ENCODE measurements at places on chromosomes 3 and 15.

- DNase-seq, result no peak
These were observed 98.4 kb downstream of the SLC49A4 start for GRCh38 chr3:122893282-122893681.

DNA sequence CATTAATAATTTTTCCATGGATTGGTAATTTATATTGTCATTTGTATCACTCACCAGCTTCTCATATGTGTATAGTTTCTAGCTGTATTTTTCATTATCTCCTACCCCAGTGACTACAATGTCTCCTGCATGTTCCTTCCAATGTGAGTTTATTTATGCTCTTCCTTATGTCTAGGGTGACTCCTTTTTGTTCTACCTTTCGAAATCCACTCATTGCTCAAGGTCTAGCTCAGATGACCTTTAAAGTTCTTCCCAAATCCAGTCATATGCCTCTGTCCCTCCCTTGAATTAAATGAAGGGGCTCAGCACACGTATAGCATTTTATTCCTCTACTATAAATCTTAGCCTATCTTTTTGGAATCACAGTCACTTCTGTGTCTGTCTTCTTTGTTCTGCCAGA, 53.0 kb downstream of the TMEM45A start:
- DNase-seq, result no peak

- no peak for DNase-seq
These were observed 163.3 kb downstream of the CDIN1 start for GRCh38 chr15:36742696-36743095.

GRCh38 chr3:51671734-51672475, 853 bp downstream of the TEX264 start:
- DNase-seq, result no peak

DNA sequence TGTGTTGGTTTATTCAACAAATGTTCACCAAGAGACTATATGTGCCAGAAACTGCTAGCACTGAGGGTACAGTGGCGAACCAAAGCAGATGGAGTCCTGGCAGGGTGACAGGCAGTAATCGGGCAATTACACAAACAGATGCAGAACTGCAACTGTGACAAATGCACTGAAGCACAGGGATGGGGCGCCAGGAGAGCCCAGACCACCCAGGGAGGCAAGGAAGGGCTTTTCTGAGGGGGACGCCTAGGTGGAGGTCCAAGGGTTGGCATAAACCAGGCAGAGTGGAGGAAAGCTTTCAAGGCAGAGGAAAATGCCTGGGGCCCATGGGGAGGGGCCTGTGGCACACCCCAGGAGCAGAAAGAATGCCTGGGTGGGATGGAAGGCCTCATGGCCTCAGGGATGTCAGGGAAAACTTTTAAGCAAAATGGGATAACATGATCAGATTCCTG, 5.5 kb downstream of the DIS3L start:
- DNase-seq, result no peak

GRCh38 chr3:111539351-111540331, 2.4 kb upstream of the CD96 start:
- peak; percentile 60 for DNase-seq

DNA sequence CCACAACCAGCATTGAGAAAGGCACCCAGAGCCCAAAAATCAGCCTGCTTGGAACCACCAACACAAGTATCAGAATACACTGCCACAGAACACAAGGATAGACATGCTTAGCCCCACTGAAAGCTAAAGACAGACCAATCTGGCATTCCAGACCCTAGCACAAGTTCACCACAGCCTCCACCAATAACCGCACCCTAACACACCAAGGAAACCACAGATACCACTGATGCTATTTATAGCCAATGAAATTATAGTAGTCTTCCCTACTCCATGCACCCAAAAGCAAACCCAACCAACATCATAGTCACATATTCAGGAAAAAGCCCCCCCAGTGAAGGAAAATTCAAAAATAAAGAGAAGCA, 83.9 kb upstream of the STT3B start:
- DNase-seq, result no peak

DNA sequence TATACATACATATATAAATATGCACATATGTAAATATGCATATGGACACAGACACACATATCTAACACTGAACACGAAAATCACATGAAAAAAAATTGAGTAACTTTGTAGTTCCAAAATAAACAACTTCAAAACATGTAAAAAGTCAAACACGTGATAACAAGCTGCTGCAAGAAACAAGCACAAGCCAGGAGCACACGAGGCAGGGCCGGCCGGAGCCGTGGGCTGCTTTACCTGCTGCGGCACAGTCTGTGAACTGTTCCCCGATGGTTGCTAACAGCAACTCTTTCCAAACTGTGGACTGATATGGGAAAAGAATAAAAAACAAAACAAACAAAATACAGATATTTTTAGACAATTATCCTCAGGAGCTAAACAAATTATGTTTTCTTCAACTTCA, 31.6 kb downstream of the EIF4E3 start:
- no peak for DNase-seq

DNA sequence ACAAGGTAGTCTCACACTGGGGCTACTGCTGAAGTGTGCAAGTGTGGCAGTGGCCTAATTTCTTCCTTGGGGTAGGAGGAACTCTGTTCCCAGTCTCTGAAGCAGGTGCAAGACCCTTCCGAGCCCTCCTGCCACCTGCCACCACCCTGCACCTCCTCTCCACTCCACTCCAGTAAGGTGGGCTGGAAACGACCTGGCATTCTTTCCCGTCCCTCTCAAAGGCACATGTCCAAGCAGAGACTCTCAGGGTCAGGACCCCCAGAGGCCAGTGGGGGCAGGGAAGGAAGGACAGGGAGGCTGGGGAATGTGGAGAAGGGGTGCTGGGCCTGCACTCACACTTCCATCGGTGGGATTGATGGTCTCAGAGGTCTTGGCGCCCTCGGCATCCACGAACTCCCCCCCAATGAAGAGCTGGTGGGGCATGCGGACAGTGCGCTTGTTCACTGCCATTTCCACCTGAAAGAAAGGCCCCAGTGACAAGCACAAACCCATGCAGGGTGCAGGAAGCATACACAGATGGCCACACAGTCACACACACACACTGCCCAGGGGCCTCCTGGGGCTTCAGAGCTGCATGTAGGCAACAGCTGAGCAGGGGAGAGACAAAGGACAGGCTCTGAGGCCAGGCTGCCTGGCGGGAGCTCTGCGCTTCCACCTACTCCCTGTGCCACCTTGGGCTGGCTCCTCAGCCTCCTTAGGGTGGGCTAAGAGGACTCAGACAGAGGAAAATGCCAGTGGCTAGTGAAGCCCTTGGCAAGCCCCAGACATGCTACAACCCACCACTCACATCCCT, 43.8 kb downstream of the ALDH1L1 start:
- no peak for DNase-seq

DNA sequence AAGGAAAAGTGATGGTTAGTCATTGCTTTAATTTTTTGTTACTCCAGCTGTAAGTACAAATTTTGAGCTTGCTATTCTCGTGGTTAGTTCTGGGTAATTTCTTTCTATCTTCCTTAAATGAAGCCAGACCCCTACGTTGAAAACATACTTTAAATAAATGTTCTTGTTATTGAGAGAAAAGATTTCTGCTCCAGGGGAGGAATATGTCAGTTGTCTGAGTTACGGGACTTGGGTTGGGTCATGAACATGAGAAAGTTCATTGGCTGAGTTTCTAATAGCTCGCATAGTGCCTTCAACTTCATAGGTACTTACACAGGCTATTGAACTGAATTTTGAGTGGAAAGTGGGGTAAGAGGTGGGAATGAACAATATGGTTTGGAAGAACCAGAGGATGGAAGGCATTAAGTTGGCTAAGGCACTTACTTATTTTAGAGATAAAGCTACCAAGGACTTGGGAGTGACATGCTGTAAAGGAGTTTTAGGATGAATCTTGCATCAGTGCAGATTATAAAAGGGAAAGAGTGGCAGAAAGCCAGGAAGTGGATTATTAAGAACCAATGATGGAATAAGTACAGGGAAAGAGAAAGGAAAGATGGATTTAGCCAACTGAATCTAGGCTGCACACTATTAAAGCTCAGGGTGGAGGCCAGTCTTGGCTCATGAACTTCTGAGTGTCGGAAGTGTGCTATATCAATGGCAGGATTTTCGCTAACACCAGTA, 1.4 kb downstream of the RPSA start:
- no peak for DNase-seq

- no peak for DNase-seq
These were observed 34.1 kb downstream of the ATP8B4 start for GRCh38 chr15:50084932-50085331.

DNA sequence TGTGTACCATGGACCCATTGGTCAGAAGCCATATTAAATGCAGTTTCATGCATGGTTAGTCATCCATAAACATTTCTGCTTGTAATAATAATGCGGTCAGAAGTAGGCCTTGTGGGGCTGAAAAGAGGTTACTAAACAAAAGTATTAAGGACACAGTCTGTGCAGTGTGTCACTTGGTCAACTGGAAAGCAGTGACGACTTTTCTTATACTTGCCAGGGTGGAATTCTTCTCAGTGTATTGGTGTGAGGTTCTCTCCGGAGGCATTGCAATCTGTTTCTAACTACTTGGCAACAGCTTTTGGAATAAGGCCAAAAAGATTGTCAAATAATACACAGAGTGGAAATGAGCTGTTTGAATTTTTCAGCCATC, 46.8 kb downstream of the CHL1 start:
- DNase-seq, result no peak

DNA sequence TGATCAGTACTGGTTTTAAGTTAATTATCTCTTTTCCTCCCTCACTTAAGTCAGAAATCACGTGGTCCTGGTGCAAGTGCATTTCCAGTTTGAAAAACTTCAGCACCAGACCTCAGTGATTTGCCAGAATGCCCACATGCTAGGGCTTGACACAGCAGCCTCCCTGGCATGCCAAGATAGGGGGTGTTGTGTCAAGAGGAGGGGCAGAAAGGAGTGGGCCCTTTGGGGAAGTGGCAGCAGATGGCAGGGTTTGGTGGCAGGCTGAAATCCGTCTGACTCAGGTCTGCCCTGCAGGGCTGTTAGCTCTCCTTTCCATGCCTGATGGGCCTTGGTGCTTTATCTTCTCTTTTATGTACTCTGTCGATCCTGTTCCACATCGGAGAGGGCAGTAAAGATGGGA, 23.4 kb downstream of the PXK start:
- no peak for DNase-seq

GRCh38 chr3:100399341-100400071, 1.4 kb downstream of the TOMM70 start:
- DNase-seq, result no peak

DNA sequence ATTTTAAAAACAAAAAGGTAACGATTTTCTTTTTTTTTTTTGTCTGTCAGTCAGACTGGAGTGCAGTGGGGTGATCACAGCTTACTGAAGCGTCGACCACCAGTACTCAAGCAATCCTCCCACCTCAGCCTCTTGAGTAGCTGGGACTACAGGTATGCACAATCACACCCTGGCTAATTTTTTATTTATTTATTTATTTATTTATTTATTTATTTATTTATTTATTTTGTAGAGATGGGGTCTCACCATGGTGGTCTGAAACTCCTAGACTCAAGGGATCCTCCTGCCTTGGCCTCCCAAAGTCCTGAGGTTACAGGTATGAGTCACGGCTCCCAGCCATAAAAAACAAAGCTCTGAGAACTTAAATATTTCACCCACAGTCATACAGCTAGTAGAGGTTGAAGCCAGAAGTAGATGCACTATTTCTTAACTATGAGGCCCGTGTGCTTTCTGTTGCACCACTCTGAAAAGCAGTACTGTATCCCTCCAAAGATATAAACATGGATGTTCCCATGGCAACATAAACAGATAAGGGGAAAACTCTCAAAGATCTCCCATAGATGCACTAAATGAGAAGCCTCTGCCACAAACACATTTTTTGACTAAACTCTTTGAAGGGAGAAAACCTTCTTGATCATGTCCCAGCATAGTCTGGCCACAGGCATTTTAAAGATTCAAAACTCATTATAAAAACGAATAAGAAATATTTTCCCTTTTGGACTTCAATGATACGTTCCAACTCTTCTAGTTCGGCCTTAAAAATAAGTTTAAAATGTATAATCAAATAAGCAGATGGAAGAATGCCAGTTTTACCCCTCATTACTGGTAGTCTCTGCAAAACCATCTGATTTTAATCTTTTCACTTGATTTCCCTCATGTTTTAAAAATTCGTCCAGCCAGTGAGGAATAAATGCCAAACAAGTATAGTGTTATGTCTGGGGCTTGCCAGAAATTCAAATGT, 162.3 kb upstream of the ARHGEF26 start:
- no peak for DNase-seq

- no peak for DNase-seq
These were observed 10.5 kb downstream of the GABRG3 start for GRCh38 chr15:26981492-26981891.

- DNase-seq, result no peak
These were observed 28.1 kb downstream of the DCLK3 start for GRCh38 chr3:36736301-36736700.

DNA sequence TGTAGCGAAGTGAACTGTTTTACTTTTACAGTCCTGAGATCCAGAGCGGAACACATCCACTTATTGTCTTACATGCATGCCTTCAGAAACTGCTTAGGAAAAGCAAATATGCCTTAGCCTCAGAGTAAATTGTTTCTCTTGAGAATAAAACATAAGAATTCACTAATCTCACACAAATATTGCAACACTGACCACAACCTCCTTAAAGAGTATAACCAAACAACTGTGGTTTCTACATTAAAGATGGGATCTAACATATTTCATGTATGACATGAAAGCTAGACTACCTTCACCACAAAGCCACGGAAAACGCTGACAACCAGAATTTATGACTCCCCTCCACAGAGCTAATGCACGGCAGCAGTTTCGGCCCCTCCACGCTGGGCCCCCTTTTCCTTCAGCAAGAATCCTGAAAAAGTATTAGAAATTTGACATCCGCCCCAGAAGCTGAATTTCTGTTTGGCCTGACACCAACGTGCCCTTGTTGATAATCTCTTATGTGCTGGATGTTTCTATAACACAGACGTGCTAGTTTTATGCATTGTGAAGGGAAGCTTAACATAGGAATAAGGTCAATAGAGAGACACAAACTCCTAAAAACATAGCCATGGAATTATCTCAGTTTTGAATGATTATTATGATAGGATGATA, 84.6 kb downstream of the GREM1 start:
- DNase-seq, result no peak

DNA sequence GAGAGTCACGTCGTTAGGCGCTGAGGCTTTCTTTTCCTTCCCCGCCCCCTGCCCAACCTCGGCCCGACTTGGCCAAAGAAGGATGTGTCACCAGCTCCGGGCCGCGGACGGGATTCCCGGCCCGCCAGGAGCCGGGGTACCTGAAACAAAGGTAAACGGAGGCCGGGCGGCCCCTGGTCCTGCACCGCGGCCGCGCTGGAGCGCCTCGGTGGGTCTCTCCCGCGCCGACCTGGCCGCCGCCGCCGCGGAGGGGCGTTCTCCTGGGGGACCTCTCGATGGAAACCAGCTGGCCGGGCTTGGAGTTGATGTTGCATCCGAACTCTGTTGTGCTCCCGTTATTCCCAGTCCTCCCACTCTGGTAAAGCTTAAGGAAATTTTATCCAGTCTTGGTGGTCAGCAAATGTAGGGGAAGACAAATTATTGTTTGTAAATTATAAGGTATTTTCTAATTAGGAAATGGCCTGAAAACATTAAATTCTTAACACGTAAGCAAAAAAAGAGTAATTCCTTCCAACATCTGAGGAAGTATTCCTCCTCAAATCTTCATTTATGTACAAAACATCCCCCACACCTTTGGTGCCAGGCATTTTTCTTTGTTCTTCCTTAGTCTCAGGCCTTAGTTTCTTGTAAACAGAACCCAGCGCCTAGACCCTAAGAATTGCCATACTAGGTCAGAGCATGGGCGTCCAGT, 888 bp downstream of the PPP2R3A start:
- no peak for DNase-seq
